DMS79 treated with DMSO at 0.1 percent for 48 hours (cell line): ENCODE measurements at places on chromosomes 3 and 15.

DNA sequence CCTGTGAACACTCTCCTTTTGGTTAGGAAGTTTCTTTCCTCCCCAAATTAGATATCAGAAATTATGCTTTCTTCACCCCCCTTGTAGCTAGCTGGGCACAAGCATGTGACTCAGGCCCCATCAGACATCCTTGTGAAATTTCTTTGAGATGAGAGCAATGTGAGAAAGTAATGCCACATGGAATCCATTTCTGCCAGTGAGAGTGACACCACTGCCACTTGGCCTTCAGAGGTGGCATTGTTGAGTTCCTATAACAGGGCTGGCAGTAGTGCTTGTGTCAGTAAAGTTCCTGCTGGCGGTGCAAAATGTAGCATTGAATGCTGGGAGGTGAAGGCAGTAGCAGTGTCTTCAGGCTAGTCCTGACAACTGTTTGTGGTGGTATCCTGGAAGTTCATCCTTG, 80.7 kb upstream of the ZNF280D start:
- no peak for DNase-seq

- no peak for DNase-seq
Observed at GRCh38 chr15:87489456-87489855, 767.1 kb downstream of the NTRK3 start.

GRCh38 chr3:80391573-80391972, 623.8 kb upstream of the ROBO1 start:
- DNase-seq = no peak

DNA sequence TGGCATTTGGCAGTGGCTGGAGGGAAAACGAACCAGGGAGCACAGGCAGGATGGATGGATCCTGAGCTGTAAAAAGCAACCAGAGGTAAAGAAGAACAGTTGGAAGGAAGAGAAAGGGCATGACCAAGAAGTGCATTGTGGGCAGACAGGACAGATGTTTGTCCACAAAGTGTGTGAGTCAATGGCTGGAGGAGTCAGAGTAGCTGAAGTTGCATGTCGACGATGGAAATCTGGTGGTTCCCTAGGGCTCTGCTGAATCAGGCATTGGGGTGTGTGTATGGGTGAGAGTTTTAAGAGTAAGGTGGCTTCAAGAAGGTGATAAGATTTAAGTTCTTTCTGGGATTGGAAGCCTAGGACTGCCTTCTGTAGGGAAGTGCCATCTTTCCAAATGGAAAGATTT, 214.0 kb upstream of the BHLHE40 start:
- no peak for DNase-seq

DNA sequence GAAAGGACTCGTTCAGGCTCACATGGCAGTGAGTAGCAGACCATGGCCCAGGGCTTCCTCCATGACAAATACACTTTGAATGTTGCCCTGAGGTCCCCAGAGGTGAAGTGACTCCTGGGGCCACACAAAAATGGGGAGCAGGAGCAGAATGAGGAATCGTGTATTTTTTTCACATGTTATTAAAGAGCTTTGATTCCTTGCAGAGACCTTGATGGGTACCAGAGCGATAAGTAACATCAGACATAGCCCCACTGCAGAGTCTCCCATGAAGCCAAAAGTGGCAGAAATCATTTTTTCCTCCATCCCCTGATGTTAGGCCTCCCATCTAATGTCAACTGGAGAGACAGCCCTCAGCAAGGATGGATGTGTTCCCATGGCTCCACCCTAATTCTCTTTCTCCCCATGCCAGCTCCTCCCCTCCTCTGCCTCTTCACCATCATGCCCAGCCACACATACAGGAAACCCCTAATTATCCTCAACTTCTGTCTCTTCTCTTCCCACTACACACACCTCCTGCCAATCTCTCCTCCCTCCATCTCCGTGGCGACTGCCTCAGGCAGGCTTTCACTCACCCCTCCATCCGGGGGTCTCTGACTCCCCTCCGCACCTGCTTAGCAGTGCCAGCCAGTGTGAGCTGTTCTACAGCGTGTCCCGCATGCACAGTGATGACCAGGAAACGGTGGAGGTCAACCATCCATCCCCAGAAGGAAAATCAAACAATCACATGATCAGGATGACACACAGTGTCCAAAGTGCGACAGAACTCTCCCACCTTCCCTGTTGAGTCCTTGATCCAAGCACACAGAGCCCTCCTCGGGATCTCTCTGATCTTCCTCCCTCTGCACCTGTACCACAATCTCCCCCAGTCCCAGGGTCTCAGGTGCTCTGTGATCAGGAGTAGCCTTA, 7.1 kb upstream of the SSUH2 start:
- DNase-seq = no peak

DNA sequence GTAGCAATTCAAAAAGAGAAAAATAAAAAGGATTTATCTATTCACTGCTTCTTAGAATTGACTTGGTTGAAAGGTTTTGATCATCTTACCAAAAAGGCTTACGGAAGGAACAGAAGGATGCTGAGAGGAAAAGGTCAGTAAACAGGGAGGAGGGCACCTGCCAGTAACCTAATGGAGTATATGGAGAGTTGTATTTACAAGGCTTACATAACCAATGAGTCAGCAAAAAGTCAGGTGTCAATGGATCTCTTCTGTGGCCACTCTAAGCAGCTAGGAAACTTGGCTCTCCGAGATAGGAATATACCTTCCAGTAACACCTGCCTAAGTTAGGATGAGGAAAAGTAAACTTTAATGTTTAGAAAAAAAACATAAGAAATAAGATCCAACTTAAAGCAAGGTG, 80.5 kb upstream of the PLXND1 start:
- peak; percentile 33 for DNase-seq

GRCh38 chr3:188954590-188955208, 217.1 kb upstream of the TPRG1 start:
- no peak for DNase-seq

DNA sequence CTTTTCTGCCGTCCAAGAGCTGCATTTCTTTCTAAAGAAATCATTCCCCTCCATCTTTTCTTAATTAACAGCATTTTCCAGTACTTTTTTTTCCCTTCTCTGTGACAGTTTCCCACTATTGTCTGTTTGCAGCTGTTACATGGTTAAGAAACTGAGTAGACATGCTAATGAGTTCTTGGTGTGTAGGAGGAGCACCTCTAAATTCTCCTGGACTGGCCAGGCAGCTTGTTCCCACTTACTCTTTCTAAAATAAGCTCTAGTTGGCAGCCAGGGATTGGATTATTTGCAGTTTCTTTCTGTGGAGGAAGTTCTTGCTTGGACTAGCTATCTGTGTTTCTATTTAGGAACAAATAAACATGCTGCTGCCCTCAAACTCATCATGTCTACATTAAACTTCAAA, 235.1 kb upstream of the GAP43 start:
- DNase-seq = no peak

DNA sequence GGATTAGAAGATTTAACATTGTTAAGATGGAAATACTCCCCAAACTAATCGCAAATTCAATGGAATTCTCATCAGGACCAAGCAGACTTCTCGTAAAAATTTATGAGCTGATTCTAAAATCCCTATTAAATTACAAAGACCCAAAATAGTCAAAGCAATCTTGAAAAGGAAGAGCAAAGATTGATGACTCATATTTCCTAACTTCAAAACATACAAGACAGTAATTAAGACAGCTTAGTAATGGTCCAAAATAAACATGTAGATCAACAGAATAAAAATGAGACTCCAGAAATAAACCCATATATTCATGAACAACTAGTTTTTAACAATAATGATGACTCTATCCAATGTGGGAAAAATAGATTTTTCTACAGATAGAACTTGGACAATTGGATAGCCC, 148.7 kb downstream of the SI start:
- no peak for DNase-seq

DNA sequence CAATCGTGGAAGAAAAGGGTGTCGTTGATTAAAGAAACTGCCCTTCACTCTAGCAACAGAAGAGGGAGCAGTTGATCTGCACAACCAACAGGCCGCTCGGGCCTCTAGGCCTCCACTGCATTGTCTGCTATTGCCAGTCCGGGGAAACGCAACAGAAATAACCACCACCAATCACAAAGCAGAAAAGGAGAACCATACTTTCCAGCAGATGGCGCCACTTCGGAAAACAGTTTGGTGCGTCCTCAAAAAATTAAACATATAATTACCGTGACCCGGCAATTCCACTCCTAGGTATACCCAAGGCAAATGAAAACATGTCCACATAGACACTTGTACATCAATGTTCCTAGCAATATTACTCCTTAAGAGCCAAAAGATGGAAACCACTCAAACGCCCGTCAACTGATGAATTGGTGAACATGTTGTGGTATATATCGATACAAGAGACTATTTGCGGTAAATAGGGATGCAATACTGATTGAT, 154.1 kb downstream of the TJP1 start:
- DNase-seq = no peak

DNA sequence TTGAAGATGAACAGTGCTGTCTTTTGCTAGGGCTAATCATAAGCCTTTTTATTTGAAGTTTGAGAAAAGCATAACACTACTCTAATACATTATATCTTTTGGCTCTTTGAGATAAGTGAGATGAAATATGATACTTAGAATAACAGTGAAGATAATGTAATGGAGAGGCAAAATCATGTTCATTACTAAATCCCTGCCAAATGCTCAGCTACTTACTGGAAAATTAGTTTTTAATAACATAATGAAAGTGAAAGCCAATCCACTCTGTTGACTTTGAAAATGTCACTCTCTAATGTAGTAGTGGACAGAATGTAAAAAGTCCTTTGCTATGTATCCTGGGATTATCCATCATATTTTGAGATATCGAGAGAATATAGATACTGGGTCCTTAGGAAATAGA, 35.9 kb upstream of the MYH15 start:
- DNase-seq = no peak

GRCh38 chr3:88152841-88153240, 3.1 kb downstream of the C3orf38 start:
- DNase-seq = no peak

DNA sequence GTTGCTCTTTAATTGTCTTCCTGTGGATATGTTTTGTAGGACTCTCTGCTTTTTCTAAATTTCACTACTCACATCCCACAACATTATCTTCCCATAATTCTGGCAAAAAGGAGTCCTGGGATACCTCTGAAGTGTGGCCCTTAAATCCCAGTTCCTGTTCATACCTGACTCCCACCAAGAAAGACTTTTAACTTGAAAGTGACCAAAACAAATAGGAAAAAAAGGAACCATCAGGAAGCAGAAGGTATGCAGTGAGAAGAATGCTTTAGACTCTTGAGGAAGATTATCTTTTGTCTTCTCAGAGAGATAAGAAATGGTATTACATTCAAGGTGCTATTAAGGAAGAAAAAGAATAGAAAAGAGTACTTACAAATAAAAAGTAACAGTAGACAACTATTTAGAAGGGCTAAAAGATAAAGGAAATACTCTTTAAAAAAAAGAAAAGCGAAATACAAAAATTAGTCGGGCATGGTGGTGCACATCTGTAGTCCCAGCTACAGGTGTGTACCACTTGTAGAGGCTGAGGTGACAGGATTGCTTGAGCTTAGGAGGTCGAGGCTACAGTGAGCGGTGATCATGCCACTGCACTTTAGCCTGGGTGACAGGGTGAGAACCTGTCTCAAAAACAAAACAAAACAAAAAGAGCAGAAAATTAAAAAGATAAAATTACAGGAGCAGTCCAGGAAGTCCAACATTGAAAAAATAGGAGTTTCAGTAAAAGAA, 46.8 kb downstream of the PXK start:
- DNase-seq = no peak

- no peak for DNase-seq
Observed at GRCh38 chr3:23304424-23304823, 101.3 kb downstream of the UBE2E2 start.

- no peak for DNase-seq
Observed at GRCh38 chr3:32706348-32707025, 21.5 kb downstream of the CNOT10 start.

- DNase-seq = no peak
Observed at GRCh38 chr3:168134931-168135330, 39.2 kb upstream of the GOLIM4 start.

- DNase-seq = peak; percentile 24
Observed at GRCh38 chr15:64209680-64210334, 47.0 kb upstream of the PPIB start.

DNA sequence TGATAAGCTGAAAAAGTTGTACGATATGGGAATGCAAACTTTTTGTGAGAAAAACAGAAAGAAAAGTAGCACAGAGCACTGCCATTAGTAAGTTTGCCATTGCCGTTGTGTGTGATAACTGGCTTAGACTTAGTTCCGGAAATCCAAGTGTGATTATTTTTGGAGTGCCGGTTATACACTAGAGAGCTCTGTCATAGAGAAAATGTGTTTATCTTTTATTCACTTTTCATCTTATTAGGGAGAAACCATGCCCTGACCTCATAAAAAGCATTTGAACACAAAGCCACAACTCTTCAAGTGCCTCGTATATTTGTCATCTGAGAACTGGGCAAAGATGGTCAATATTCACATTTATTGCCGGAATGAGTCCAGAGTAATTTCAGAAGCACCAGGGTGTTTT, 36.1 kb downstream of the CTDSPL start:
- no peak for DNase-seq

- DNase-seq = no peak
Observed at GRCh38 chr3:170679190-170679589, 93.3 kb upstream of the SLC7A14 start.

DNA sequence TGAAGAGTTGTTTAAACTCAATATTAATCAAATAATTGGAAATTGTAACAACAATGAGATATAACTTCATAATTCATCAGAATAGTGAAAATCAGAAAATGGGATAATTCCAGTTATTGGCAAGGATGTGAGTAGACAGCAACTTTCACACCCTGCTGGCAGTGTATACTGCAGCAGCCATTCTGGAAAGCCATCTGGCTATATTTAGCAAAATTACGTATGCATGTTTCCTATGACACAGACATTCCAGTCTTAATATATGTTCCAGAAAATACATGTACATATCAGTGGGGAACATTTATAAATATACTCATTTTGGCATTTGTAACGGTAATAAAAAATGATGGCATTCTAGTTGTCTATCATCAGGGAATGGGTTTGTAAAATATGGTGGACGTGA, 564.1 kb downstream of the GBE1 start:
- DNase-seq = no peak

DNA sequence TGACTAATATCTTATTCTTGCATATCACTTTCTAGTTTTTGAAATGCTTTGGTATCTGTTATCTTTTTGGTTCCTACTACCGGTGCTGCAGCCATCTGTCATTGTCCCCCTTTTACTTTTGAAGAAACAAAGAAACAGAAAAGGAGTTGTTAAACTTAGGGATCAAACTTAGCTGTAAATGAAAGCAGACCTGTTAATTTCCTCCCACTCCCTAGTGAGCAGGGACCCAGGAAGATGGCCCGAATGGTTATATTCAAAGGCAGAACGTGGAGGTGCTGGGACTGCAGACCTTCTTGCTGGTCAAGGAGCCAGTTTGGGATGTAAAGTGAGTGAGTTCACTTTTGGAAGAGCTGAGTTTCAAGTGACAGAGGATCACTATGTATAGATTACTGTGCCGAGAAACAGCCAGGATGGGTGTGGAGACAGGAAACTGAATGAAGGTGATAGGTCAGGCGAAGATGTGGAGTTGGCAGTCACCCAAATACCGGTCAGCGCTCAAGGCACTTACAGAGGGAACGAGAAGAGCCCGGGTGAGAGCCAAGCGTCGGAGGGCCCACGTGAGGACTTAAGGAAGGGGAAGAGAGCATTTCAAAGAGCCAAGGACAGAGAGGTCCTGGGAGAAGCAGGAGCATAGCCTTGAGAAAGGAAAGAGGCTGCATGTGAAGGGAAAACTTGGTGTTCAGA, 20.1 kb downstream of the KBTBD8 start:
- DNase-seq = peak; percentile 6

GRCh38 chr15:94379986-94380385, 148.6 kb downstream of the MCTP2 start:
- DNase-seq = no peak

GRCh38 chr3:30266524-30266923, 339.9 kb upstream of the TGFBR2 start:
- DNase-seq = peak; percentile 8

GRCh38 chr15:73951601-73952000, 25.3 kb downstream of the LOXL1 start:
- no peak for DNase-seq
